ENCODE measurements at places on chromosomes 12 and 14.

DNA sequence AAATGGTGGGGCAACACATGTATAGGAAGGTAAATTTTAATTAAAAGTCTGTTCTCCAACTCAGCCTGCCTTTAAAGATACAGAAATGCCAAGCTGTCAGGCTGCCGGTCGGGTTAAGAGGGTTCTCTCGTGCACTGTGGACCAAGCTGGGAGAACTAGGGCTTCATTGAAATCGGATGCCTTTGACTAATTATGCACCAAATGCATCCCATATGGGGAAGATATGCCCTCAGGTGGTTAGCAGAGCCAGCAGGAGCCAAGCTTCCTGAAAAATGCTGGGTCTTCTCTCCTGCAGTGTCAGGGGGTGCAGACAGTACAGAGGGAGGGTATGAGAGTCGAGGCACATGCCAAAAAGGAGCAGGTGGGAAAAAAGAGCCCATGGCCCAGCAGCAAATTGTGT is 236.1 kb downstream of the CACNA1C start:
- no peak overlapping the region for H3K4me3 ChIP-seq
- peaks cover 10% of the 10 kb centered on the region for H3K4me1 ChIP-seq
- no peaks in the 10 kb centered on the region for H3K27me3 ChIP-seq
- H3K27ac ChIP-seq: no peak overlapping the region
- no peaks in the 10 kb centered on the region for H3K36me3 ChIP-seq

DNA sequence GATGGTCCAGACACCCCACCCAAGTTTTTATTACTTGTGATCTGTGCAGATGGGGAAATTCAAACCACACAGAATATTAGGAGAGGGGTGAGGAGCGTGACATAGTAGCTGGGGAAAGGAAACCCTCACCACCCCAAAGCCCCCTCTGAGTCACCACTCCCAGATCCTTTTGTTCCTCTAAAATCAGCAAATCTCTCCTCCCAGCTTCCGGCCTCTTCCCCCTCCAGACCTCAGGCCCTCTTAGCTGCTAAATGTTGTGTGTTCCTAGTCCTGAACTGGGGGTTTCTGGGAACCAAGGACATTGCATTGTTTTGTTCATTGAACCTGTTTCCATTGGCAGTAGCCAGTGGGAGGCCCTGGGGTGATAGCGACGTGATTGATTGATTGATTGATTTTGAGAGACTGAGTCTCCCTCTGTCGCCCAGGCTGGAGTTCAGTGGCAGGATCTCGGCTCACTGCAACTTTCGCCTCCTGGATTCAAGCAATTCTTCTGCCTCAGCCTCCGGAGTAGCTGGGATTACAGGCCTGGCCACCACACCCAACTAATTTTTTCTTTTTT is 5.9 kb upstream of the ORAI1 start:
- H3K36me3 ChIP-seq: no peaks in the 10 kb centered on the region
- DNase-seq: no peak
- no peak overlapping the region for H3K4me3 ChIP-seq
- H3K4me1 ChIP-seq: no peaks in the 10 kb centered on the region

DNA sequence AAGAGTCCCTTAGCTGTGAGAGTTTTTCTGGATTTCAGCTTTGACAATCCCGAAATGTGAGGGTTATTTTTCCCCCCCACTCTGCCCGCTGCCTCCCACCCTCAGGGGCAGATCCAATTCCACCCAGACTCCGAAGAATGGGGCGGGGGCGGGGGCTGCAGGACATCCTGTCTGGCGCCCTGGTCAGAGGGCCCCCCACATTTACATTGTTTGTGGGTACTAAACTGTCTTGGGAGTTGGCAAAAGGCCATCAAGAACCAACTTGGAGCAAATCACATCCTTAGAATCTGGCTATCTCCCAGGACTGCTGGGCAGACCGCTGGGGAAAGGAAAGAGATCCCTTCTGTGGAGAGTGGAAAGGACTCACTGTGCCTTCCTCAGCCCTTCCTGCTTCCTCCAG is 2.4 kb downstream of the EMP1 start:
- H3K27ac ChIP-seq: peak overlapping the region; percentile 97
- H3K4me1 ChIP-seq: peaks cover 9% of the 10 kb centered on the region
- H3K27me3 ChIP-seq: no peaks in the 10 kb centered on the region
- no peak for DNase-seq
- H3K4me3 ChIP-seq: peak overlapping the region; percentile 63

DNA sequence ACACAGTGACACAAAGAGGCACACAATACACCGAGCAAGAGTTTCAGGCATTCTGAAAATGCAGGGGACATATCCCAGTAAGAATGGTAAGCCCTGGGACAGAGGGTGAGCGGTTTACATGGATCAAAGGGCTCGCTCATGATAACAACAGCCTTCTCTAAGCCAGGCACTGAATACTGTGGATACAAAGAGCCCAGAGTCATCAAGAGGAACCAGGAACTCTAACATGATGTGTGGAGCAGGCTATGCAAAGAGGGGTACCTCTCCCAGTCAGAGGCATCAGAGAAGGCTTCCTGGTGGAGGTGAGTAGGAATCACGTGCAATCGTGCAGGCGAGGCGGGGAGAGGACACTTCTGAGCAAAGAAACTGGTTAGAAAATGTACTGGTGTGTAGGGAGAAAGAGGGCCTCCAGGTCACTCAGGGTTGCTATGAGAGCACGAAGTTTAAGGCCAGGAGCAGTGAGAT is 76.9 kb upstream of the EEA1 start:
- H3K27me3 ChIP-seq: no peaks in the 10 kb centered on the region
- H3K36me3 ChIP-seq: no peaks in the 10 kb centered on the region
- H3K4me3 ChIP-seq: no peak overlapping the region
- H3K27ac ChIP-seq: no peak overlapping the region

GRCh38 chr12:41438854-41439541 is 250.9 kb downstream of the PDZRN4 start:
- no peak overlapping the region for H3K27ac ChIP-seq
- H3K4me3 ChIP-seq: no peak overlapping the region
- DNase-seq: no peak
- H3K4me1 ChIP-seq: no peaks in the 10 kb centered on the region
- no peaks in the 10 kb centered on the region for H3K36me3 ChIP-seq
- no peaks in the 10 kb centered on the region for H3K27me3 ChIP-seq

DNA sequence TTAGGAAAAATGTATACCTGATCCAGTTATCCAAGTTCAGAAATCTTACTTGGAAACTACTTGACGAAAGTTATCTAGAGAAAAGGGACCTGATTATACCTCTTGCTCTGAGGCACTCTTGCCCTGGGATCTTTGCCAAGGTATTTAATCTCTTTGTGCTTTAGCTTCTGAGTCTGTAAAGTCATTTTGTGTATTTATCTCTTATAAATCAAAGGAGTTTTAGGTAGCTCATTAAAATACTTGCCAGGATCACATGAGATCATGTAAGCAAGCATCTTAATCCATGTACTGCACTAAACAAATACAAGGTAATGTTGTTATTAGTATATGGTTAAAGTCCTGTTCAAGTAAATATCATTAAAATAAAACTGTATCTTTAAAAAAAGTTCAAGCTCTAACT is 147.5 kb downstream of the IPO8 start:
- DNase-seq: no peak
- no peaks in the 10 kb centered on the region for H3K36me3 ChIP-seq
- no peak overlapping the region for H3K27ac ChIP-seq
- H3K4me1 ChIP-seq: no peaks in the 10 kb centered on the region
- H3K27me3 ChIP-seq: no peaks in the 10 kb centered on the region
- H3K4me3 ChIP-seq: no peak overlapping the region

DNA sequence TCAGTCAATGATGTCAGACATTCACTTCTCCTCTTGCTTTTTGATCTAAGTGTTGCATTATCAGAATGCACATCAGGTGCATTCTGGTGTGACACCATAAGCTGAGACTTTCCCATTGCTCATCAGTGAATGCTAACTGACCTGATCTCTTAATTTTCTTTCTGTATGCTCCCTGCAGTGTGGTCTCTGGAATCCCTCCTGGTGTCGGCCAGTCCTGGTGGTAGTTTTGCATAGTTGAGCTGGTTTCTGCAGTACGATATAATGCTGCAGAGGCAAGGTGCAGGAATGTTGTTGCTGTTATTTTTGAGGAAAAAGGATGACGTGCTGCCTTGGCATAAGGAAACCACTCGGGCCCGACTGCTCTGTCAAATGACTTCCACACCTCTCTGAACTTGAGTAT is 11.0 kb upstream of the SRP54 start:
- no peaks in the 10 kb centered on the region for H3K4me1 ChIP-seq
- H3K4me3 ChIP-seq: no peak overlapping the region
- H3K27ac ChIP-seq: no peak overlapping the region
- DNase-seq: no peak
- H3K27me3 ChIP-seq: no peaks in the 10 kb centered on the region

GRCh38 chr12:108560321-108560721 is 652 bp downstream of the SART3 start:
- H3K4me1 ChIP-seq: peaks cover 6% of the 10 kb centered on the region
- no peaks in the 10 kb centered on the region for H3K27me3 ChIP-seq
- H3K27ac ChIP-seq: peak overlapping the region; percentile 91
- peak overlapping the region; percentile 93 for H3K4me3 ChIP-seq
- no peaks in the 10 kb centered on the region for H3K36me3 ChIP-seq

DNA sequence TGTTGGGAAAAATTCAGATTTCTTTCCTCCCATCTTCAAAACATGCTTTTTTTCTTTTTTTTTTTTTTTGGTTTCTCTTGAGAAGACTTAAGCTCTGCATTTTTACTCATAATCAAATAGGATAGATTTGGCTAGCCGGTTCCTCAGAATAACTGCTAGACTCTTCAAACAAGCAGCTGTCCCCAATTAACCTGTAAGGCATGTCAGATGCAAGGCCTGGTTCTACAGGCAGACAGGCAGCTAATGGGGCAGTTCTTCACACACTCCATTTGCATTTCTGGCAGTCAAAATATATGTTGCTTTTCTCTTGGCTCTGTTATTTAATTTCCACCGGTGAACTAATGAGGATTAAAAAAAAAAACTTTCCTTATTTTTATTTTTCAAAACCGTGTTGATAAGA is 228.0 kb upstream of the ATP2B1 start:
- H3K4me1 ChIP-seq: no peaks in the 10 kb centered on the region
- no peak for DNase-seq
- H3K36me3 ChIP-seq: no peaks in the 10 kb centered on the region
- no peak overlapping the region for H3K27ac ChIP-seq

DNA sequence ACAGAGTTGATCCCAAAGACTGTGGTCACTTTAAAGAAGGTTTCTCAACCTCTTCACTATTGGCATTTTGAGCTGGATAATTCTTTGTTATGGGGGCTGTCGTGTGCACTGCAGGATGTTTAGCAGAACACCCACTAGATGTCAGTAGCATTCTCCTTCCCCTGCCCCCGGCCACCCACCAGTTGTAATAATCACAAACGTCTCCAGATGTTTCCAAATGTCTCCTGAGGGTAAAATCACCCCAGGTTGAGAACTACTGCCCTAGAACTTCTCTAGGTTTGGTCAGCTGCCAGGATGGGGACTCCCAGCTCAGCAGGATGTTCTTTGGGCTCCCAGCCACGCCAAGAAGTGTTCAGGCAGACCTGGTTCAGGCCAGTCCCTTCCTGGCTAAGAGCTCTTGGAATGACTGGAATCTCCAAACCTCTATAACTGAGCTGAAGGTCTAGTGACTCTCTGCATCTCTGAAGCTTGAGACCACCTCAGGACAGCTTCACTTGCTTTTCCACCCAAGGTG is 12.5 kb upstream of the AJUBA start:
- H3K36me3 ChIP-seq: no peaks in the 10 kb centered on the region
- H3K27me3 ChIP-seq: no peaks in the 10 kb centered on the region
- H3K4me1 ChIP-seq: no peaks in the 10 kb centered on the region
- peak; percentile 75 for DNase-seq
- H3K27ac ChIP-seq: peak overlapping the region; percentile 48
- H3K4me3 ChIP-seq: no peak overlapping the region

GRCh38 chr12:64903479-64904152 is 79.2 kb downstream of the TBC1D30 start:
- H3K36me3 ChIP-seq: no peaks in the 10 kb centered on the region
- no peaks in the 10 kb centered on the region for H3K4me1 ChIP-seq
- DNase-seq: no peak
- H3K4me3 ChIP-seq: no peak overlapping the region
- H3K27me3 ChIP-seq: no peaks in the 10 kb centered on the region

GRCh38 chr14:55053018-55053417 is 1.6 kb downstream of the MAPK1IP1L start:
- H3K4me1 ChIP-seq: peaks cover 9% of the 10 kb centered on the region
- no peaks in the 10 kb centered on the region for H3K27me3 ChIP-seq
- peak overlapping the region; percentile 100 for H3K27ac ChIP-seq
- no peak for DNase-seq
- H3K4me3 ChIP-seq: peak overlapping the region; percentile 92

DNA sequence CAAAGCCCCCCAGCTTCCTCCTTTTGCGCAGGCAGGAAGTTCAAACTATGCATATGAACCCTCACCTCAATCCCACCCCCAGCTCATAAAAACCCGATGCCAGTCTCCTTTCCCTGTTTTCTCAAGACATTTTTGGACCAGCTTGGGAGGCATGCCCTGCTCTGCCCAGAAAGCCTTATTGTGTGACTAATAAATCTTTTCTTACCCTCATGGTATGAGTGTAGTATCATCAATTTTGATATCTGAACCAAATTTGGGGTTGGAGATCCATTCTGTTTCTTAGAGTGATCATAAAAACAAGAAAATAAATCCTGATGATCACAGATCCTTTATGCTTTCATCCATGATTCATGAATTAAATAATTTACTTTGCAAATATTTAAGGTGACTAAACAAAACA is 128.5 kb downstream of the ALG10B start:
- no peaks in the 10 kb centered on the region for H3K4me1 ChIP-seq
- no peaks in the 10 kb centered on the region for H3K36me3 ChIP-seq
- no peaks in the 10 kb centered on the region for H3K27me3 ChIP-seq
- no peak for DNase-seq
- no peak overlapping the region for H3K4me3 ChIP-seq

Measured in breast epithelium (tissue), 4 donors.